ENCODE measurements at places on chromosomes 7 and 10. TPM values are rescaled to one million over a fixed set of nuclear protein-coding genes. Genes with fewer than 3 reads are reported as not detected.

The MMP21 gene
- not detected for total RNA-seq

The VPS37D gene
- 0.15 TPM for total RNA-seq

The SPDYE3 gene
- total RNA-seq, result not detected

The GHRHR gene
- not detected for total RNA-seq

The C10orf95 gene
- total RNA-seq, result 0.29 TPM

The DCLRE1A gene
- total RNA-seq, result 13.5 TPM

The MOGAT3 gene
- not detected for total RNA-seq

The PTN gene
- total RNA-seq, result 0.37 TPM

The C1QL3 gene
- 0.13 TPM for total RNA-seq

The SKIDA1 gene
- 0.06 TPM for total RNA-seq

The PNLIPRP3 gene
- not detected for total RNA-seq

The HOGA1 gene
- not detected for total RNA-seq
